Fibroblast of skin of back (primary cell): ENCODE measurements at places on chromosomes 11 and 22.

- DNase-seq = no peak
Measured at GRCh38 chr11:118057251-118058145, 19.4 kb upstream of the TMPRSS4 start.

- no peak for DNase-seq
Measured at GRCh38 chr11:12001186-12001585, 7.2 kb downstream of the DKK3 start.

- no peak for DNase-seq
Measured at GRCh38 chr11:124984512-124984854, 30.5 kb downstream of the CCDC15 start.

- DNase-seq = peak; percentile 7
Measured at GRCh38 chr11:120121914-120122473, 15.9 kb downstream of the TRIM29 start.

DNA sequence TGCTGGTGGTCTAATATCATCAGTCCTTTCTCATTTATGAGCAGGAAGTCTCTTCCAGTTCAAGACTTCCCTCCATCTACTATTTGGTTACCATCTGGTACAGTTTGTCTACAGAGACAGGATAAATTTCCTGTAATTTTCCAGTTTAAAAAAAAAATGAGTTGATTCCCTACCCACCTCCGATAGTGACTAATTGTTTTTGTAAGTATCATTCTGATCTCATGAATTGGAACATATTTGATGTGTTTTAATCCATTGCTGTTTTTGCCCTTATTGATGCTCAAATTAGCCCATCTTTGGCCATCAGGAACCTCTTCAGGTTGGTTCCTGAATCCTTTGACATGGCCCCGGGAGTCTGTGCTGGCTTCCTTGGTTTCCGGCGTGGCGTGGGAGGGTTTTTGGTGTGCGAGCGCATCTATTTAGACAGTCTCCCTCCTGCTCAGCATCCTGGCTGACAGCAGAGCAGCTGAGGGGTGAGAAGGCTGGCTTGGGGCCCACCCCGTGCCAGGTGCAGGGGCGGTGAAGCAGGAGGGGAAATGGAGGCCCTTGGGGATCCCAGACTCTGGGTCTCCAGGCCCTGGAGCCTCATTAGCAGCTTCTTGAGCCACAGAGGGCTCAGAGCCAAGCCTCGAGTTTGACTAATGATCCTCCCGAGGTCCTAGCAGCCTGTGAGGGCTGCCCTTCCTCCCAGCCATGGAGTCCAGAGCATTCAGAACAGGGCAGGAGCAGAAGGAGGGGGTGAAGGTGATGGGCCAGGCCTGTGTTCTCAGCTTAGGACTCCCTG, 6.8 kb downstream of the OMP start:
- DNase-seq = peak; percentile 19

GRCh38 chr11:61091373-61092279, 10.7 kb upstream of the CD5 start:
- DNase-seq = peak; percentile 29

DNA sequence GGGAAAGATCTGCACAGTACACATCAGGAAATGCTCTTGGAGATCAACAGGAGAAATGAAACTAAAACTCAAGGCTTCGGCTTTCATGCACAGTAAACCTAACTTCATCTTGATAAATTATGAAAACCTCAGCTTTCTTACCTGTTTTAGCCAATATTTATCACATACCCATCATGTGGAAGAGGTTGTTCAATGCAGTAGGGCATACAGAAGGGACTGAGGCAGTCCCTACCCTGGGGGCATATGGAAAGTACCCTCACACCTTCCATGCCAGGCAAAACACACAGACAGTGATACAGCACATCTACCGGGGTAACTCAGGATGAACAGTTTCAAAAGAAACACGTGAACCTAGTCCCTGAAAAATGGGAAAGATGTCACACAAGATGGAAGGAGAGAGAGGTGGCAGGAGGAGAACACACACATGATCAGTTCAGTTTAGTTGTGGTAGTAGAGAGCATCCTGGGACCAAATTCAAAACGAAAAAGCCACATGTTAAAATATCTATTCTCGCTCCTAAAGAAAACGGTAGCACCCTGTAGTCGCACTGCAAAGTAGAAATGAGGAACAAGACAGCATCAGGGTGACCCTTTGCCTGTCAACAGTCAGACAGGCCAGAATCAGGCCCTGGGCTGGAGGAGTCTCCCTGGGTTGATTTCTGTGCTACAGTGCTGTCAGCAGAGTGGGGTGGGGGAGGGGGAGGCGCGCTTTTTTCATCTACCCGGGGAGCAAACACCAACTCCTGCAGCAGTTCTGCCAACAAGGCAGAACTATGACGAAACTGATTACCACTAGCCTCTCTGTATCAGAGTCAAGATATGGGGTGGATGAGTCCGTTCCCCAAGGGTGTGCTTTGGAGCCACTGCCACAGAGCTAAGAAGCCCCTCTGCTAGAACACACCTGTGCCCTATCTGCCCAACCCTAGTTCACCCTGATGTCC, 1.3 kb downstream of the HIRA start:
- DNase-seq = peak; percentile 56

- DNase-seq = peak; percentile 52
Measured at GRCh38 chr11:59573216-59573615, 42.4 kb downstream of the OSBP start.

GRCh38 chr11:6646918-6647679, 8.5 kb downstream of the DCHS1 start:
- DNase-seq = peak; percentile 43

- no peak for DNase-seq
Measured at GRCh38 chr11:79156031-79156430, 284.8 kb downstream of the TENM4 start.

DNA sequence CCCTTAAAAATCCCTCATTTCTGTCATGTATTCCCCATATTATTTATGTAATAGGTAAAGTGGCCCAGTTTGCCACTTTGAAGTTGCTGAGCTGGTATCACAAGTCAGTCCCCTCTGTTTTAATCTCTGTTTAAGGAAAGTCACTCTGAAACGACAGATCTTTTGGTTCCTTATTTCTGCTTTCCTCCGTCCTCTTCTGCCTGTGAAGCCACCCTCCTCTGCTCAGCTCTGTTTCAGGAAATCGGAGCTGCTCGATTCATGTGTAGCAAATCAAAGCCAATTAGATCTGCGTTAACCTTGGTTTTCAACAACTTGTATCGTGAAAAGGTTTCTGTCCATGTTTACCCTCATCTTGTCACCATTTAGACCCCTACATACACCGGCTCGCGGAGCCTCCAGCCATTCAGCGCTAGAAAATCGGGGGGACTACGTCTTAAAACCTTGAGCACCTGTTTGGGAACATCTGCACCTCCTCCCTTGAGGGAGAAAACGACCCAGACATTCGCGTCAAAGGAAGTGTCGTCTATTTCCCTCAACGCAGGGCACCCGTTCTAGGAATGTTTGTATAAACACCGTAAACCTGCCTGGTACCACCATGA, 576 bp upstream of the SC5D start:
- DNase-seq = no peak

- peak; percentile 40 for DNase-seq
Measured at GRCh38 chr11:81497202-81497804, 1236.4 kb downstream of the FAM181B start.

GRCh38 chr11:28110821-28111200, 2.6 kb downstream of the METTL15 start:
- peak; percentile 17 for DNase-seq

DNA sequence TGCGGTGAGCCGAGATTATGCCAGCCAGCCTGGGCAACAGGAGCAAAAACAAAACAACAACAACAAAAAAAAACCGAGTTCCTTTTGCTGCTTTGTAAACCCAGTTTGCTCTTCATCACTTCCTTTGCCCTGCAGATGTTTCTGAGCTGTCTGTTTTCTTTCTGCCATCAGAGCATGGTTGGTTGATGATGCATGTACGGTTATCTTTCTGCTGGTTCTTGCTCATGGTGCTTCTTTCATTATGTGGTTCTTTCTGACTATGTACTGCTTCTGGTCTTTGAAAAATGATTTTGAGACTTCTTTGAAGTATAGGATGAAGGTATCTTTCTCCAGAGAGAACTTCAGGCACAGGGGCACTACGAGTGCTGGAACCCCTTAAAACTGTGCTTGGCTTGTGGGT, 13.2 kb downstream of the TANGO2 start:
- DNase-seq = no peak

DNA sequence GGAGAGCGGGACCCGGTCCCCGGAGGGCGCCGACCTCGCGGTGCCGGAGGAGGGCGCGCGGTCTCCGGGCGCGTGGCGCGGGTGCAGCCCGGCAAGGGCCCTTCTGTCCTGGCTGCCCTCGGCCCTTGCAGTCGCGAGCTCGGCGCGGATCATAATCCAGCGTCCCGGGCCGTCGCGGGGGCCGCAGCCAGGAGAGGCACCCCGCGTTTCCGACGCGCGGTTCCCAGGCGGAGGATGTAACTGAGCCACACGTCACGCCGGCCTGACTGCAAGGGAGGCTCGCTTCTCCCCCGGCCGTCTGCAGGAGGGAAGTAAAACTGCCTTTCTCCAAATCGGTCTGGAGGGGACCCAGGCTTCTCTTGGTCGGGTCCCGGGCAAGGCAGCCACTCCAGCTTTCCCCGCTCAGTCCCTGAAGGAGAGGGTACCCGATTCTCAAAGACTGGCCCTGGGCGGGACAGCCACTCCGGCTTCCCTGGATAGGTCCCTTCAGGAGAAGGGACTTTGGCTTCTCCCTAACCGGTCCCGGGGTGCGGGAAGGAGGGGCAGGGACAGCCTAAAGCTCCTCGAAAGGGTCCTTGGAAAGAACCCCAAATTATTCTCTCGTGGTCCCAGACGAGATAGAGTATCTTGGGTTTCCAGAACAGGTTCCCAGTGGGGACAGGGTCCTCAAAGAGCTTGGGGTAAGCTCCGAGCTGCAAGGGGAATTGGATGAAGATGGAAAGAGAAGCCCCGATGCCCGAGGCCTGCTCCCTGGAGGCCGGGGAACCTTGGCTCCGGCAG, 836 bp downstream of the SPON1 start:
- DNase-seq = no peak

GRCh38 chr11:9320047-9320446, 5.7 kb upstream of the TMEM41B start:
- no peak for DNase-seq

GRCh38 chr11:65595543-65596281, at the start of gene KCNK7:
Gene KCNK7 (minus strand): TSS chr11:65595800. CDS start chr11:65595772, 28 bp downstream.
- no peak for DNase-seq

GRCh38 chr11:34426766-34427185, 12.0 kb upstream of the CAT start:
- DNase-seq = peak; percentile 52

DNA sequence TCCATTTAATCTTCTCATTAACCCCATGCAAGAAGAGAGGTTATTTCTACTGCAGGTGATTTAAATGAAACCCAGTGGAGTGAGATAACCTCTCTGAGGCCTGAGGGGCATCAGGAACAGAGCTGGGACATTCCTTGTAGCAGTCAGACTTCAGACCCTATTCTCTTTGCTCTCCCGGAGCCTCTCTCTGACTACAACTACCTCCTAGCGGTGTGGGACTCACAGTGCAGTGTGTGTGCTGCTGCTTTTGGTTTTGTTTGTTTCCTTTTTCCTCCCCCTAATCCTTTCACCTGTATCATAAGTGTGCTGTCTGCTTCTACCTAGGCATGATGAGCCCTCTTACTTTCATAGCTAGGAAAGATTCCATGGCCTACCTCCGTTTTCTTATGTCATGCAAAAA, 769.6 kb downstream of the NTM start:
- DNase-seq = no peak

DNA sequence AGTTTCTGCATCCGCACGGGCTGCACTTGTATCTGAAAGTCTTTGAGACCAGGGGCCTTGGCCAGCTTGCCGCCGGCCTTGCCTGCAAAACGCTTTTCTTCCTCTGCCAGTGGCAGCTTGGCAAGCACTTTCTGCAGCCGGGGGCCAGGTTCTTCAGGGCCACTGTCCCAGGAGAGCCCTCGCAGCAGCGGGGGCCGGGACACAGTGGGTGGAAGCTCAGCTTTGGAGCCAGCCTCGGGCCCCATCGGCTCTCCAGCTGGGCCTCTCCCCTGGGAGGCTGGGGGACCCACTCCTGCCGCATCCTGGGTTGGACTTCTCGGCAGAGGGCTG, 57.5 kb upstream of the LYVE1 start:
- DNase-seq = no peak

DNA sequence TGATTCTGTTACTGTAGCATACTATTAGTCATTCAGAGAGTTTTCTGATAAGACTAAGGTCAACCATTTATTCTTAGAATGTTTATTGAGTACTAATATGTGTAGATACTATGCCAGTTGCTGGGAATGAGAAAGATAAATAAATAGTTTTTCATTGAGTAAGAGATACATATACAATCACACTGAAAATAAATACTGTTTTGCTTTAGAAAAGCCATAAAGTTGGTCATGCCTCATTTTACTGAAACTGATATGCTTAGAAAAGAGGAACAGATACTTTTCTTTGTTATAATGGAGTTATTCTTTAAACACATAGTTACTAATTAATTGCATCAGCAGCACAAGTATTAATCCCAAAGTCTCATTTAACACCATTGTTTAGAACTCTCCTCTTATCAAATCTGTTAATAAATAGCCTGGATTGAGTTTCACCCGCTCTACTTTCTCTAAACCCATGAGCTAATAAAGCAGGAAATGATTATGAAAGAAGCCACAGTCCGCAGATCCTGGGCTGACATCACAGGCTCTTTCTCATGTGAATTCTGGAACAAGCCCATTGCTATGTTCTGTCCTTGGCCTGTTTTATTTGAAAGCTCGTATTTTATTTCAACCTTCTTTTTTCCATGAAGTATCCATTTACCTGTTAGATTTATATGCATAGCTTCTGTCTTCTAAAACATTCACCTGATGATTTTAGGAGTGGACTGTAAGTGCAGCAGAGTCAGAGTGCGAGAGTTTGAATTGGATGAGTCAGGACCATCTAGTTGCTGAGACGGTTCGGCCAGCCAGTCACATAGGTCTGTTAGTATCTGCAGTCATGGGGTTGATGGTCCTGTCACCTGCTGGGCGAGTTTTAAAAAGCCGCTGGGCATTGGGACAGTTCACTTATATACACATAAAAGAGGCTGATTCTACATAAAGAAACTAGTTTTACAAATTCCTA, 35.5 kb downstream of the PIWIL4 start:
- DNase-seq = peak; percentile 71

DNA sequence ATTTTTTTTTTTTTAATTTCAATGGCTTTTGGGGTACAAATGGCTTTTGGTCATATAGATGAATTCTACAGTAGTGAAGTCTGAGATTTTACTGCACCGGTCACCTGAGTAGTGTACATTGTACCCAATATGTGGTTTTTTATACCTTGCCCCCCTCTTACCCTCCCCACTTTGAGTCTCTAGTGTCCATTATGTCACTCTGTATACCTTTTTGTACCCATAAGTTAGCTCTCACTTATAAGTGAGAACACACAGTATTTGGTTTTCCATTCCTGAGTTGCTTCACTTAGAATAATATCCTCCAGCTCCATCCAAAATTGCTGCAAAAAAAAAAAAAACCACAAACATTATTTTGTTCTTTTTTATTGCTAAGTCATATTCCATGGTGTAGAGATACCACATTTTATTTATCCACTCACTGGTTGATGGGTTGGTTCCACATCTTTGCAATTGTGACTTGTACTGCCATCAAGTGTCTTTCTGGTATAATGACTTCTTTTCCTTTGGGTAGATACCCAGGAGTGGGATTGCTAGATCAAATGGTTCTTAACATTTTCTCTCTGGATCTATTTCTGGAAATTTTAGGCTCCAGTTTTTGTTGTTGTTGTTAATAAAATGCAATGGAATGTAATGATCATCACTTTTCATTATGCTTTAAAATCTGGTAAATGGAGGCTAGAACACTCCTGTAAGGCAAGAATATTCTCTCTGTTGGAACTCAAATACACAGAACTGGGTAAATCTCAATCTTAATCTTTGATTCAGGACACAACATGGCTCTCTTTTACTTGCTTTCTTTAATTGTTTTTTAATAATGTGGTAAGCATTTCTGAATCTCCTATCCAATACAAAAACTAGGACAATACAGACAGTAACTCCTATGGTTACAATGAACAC, 10.3 kb downstream of the NEAT1 start:
- DNase-seq = no peak
